ENCODE measurements at places on chromosomes 1 and 21.

GRCh38 chr1:161013131-161013487 is 7.8 kb downstream of the F11R start:
- no peak for DNase-seq

- peak; percentile 12 for DNase-seq
Observed at GRCh38 chr1:51192213-51192843, 43.7 kb upstream of the RNF11 start.

- no peak for DNase-seq
Observed at GRCh38 chr1:114782476-114782875, 2.0 kb upstream of the SIKE1 start.

DNA sequence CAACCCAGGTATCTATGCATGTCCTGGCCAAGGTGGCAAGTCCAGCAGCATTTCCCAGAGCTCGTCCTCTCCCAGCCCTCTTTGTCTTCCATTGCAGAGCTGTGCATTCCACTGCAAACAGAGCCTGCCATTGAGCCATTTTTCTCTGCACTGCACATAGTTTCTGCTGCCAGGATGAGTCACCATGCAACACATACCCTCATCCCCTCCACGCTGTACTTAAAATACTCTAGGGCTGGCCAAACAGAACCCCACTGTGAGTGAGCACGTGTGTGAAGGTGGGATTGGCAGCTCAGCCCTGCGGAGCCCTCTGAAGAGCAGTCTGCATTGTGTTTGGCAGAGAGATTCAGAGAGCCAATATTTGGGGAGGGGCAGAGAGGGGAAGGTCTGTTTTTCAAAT is 3.9 kb upstream of the ATP1B1 start:
- no peak for DNase-seq

GRCh38 chr1:32426489-32427255 is 32.4 kb upstream of the BSDC1 start:
- peak; percentile 50 for DNase-seq

DNA sequence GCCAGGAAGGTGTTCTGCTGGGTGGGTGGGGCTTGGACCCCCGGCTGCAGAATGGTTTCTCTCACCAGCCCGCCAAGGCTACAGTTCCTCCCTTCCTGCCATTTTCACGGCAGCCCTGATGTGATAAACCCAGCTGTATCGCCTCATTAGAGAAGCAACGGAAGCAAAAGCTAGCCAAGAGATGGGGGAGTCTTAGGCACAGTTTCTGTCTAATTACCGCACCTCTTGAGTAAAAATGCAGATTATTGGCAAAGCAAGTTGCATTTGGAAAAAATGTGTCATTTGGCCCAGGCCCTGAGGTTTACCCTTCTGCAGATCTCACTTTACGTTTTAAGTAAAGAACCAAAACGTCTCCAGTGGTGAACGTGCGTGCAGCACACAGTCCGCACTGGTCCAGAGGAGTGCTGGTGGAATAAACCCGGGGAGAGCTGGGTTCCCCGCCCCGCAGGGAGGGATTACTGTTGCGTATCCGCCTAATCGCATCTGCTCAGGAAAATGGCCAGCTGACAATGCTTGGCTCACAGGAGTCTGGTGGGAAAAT is 109.9 kb downstream of the GALNT2 start:
- peak; percentile 63 for DNase-seq

DNA sequence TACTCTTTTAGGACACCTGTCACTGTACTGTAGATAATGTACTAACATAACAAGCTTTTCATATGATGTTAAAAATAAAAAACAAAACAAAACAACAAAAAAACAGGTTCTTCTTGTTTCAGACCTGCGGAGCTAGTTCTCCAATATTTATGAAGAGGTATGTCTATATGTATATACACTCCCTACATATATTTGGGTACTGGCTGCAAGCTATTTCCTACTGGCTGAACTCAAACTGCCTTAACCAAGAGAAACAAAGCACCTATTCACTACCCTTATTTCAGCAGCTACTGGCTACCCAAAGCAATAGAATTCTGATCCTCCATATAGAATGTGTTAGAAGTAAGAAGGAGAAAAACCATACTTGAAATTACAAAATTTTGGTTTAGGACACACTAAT is 73.5 kb downstream of the ABL2 start:
- DNase-seq = no peak

All from right kidney (tissue), 9 donors.